ENCODE measurements at places on chromosomes 1 and 21.

DNA sequence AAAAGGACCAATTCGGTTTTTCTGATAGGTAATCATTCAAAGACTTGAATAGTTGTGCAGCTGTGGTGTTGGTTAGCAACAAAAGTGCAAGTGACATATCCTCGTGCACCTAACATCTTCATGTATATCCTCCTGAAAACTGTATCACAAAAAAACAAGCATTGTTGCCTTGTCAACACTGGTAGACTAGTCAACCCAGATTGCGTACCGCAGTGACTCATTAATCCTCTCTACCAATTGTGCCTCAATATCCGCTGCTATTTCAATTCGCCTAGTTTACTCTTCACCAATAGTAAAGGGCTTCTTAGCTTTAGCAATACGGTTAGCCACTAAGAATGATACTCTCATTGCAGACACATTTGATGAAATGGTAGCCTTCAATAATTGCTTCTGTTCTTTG is 3.5 kb downstream of the HHAT start:
- DNase-seq, result no peak

- DNase-seq, result no peak
These were observed 41.4 kb downstream of the ZMYM1 start for GRCh38 chr1:35120458-35121133.

GRCh38 chr1:53731779-53732305 is 7.1 kb downstream of the GLIS1 start:
- DNase-seq, result no peak

DNA sequence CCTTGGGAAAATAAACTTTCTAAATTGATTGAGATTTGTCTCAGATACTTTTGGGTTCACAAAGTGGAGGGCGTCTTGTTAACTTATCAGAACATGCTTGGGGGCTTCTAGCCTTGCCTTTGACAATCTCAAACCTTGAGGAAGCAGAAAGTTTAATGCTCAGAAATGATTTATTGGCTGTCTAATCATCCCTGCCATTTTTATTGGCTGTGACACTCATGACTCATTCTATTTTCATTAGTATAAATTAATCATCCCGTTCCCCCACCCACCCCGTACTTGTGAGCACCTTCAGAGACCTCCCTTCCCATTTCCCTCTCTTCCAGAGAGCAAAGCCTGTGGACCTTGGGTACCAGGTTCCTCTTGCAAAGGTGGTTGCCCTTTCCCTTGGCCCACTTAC is 87.1 kb downstream of the FGGY start:
- DNase-seq, result no peak

DNA sequence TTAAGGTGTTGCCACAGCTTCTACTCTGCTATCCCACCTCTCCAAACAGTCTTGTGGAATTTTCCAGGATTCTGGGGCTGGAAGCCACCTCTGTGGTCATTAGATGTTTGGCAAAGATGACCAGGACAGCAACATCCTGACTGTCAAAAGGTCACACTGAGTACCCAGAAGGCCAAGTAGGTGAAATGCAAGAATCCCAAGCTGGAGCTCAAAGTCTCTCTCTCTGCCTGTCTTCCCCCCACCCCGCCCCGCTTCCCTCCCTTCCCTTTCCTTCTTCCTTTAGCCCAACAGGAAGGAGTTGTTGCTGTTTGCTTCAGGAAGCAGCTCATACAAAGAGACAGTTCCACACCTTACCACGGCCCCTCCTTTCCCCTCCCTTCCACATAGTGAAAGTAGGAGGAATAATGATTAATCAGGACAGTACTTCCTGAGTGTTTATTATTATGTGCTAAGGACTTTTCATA is 75.6 kb upstream of the SLC2A1 start:
- DNase-seq, result no peak

Data from NK-92 treated with Interleukin-12 subunit alpha and Interleukin-12 subunit beta, amount 100 ng/mL, for 24 hours (cell line).